ENCODE measurements at places on chromosomes 4 and X. TPM values are rescaled to one million over a fixed set of nuclear protein-coding genes. Genes with fewer than 3 reads are reported as not detected.

DNA sequence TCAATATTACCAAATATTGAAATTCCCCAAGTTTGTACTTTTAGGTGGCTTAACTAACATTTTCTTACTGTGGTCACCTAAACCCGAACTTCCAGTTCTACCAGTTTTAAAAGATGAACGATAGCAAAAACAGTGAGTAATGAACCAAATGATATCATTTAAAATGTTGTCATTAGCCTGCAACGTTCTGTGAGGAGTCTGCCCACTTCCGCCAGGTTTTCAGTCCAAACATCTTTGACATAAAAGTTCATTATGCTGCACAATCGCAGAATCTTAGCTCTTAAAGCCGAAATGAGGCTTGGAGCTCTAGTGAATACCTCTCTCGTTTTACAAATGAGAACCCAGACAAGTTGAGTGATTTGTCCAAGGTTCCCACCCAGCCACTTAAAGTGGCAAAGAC is 762 bp downstream of the PIGA start:
- DNase-seq: no peak

DNA sequence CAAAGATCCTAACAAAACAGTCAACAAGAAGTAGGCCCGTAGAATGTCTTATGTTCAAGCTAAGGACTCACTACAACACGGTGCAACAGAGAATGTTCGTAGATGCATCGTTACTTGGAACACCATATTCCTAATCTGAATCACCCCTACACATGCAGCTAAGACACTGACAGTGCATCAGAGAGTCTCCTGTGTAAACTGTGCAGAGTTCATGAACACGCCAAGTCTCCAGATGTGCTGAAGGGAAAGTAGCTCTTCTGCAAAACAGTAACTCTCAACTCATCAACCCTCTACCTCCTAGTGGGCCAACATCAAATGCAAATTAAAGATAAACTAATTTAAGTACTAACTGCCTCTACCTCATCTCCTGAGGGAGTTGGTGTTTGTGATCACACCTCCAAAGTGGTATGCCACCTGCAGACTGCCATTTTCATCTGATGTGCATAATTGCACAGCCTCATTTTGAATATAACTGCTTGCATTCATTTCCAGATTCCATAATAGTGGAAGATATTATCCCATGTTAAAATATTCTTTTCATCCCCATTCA is 73.5 kb downstream of the MOSPD2 start:
- DNase-seq: no peak

DNA sequence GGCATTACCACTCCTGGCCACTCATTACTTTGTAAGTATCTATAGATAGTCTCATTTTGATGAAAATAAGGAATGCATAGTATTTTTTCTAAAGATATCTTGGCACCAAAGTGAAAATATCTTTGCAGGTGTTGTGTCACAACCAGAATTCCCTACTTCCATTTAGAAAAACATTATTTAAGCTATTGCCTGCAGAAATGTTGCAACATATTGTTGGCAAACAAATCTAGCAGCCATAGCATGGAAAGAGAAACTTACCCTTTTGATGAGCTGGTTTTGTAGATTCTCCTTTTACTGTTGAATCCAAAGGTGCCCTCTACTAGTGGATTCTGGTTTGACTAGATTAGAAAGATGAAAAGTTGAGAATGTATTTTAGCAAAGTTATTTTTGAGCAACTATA is 138.8 kb downstream of the AREG start:
- no peak for DNase-seq

GRCh38 chrX:122196343-122196742 is 987.7 kb upstream of the GRIA3 start:
- no peak for DNase-seq

- DNase-seq: no peak
Measured at GRCh38 chr4:26228883-26229282, 91.9 kb upstream of the RBPJ start.

DNA sequence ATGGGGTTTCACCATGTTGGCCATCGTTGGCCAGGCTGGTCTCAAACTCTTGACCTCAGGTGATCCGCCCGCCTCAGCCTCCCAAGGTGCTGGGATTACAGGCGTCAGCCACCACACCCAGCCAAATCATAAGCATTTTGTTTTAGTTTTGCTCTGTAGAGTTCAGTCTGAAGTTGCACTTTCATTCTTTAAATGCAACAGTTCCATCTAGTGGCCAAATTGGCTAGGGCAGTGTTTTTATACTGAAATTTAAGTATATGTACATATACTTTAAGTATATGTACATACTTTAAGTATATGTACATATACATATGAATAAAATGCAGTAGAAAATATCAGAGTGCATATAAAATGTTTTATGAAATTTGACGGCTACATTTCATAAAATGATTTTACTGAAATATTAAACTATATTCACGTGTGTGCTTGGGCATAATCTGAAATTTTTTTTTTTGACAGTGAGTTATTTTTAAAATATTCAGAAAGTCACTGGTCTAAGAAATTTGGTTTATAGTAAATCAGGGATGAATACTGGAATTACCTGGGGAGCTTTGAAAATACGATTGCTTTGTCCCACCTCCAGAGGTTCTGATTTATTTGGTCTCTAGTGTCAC is 145.5 kb downstream of the NWD2 start:
- DNase-seq: peak; percentile 20

The WNK3 gene
- polyA plus RNA-seq: 2.1 TPM

The CXCL11 gene
- polyA plus RNA-seq: not detected

GRCh38 chrX:49838374-49838773 is 9.3 kb downstream of the PAGE4 start:
- peak; percentile 9 for DNase-seq

DNA sequence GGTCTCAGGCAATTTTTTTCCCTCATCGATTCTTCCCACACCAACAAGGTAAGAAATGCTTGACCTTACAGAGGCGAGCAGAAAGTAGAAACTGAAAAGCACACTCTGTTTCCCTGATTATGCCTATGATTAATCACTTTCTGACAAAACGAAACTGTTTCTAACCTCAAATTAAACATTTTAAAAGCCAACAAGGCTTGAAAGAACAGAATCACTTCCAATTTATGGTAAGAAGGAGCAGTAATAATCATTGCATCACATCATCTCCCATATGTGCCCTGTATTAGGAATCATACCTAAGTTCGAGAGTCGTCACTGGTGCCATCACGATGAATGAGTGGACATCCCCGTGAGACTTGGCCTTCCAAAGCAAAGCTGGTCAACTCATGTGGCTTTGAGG is 12.5 kb upstream of the CXCL13 start:
- DNase-seq: no peak
